Activated naive CD8-positive, alpha-beta T cell treated with anti-CD3 and anti-CD28 coated beads, Interleukin-2, amount 10 ng/mL, durations not matched to agents 7 days and 5 days (primary cell): ENCODE measurements at places on chromosomes 11 and 22. TPM values are rescaled to one million over a fixed set of nuclear protein-coding genes. Genes with fewer than 3 reads are reported as not detected.

DNA sequence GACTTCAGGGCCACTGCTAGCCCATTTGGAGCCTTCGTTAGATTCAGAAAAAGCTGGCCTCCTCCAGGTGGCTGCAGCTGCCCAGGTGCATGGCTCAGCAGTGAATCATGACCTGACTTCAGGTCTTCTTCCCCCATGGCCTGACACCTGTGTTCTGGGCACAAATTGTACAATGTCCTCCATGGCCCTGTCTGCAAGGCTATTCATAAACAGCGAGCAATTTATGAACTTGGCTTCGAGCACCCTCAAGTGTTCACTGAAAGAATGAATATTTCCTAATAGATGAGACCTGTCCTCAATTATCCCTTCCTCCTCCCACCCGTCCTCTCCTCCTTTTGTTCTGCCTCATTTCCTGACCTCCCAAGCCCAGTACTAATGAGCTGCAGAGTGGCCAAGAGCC lies 12.2 kb upstream of the VPS37C start:
- peaks cover 12% of the 10 kb centered on the region for H3K4me1 ChIP-seq
- no peak for DNase-seq
- peaks cover 3% of the 10 kb centered on the region for H3K27me3 ChIP-seq
- no peak overlapping the region for H3K27ac ChIP-seq
- no peak overlapping the region for H3K4me3 ChIP-seq

DNA sequence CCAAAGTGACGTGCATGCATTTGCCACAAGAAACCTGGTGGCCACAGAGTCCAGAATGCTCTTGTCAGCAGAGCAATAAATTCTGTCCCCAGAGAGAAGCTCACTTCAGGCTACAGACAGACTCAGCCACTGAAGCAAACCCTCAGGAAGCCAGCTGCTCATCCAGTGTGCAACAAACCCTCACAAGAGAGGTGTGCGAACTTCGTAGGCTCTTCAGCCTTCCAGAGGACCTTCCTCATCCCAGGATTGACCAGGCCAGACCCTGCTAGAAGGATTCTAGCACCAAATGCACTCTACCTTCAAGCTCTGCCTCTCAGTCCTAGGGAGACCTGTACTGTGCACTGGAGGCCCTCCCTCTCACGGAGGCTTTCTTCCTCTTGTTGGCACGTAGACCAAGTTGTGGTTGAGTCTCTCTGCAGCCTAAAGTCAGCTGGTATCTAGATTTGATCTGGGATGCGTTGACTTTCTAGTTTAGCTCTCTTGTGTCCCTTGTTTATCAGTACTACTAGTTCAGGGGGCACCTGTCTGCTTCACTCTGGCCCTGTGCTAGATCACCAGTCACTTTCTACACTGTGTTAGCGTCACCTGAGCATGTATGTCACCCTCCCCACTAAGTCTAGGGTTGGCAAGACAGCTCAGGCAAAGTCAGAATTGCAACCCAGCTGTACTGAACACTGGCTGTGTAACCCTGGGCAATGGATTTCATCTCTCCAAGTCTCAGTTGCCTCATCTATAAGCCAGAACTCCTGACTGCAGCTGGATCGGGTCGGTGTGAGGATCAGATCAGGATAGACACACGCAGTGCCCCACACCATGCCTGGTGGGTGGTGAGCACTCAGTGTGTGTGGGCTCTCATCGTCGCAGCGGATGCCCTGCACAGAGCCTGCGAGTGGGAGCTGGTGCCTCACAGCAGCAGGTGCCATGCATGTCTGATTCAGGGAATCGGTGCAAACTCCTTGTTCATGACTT lies 22.1 kb upstream of the TMPRSS13 start:
- peaks cover 8% of the 10 kb centered on the region for H3K36me3 ChIP-seq
- DNase-seq: peak; percentile 62
- H3K4me3 ChIP-seq: peak overlapping the region; percentile 66

DNA sequence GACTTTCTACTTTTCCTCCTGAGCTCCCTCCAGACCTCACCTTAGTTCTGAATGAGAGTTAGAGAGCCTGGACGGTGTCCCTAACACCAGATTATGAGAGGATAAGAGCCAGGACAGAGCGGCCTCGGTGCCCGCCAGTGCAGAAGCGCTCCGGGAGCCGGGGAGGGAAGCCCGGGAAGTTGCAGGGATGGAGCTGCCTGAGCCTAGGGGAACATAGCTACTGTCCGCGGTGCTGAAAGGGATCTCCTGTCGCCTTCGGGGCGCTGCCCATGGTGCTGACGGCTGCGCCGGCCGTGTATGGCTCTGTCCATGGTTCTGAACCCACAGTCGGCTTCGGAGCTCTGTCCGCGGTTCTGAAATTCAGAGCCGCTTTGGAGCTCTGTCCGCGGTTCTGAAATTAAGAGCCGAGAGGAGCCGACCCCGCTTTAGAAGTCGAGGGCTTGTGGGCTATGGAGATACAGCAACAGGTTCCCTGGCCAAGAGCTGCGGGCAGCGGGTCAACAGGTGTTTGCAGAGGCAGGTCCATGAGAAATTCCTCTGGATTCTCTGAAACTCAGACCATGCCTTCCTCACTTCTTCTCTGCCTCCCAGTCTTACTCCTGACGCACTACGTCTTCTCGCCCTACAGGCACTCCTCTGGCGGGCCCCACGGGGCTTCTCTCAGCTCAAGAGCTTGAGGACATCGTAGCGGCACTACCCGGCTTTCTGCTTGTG lies 814 bp downstream of the NPAS4 start:
- peak; percentile 95 for DNase-seq
- H3K4me1 ChIP-seq: peaks cover 12% of the 10 kb centered on the region
- H3K4me3 ChIP-seq: no peak overlapping the region
- no peaks in the 10 kb centered on the region for H3K36me3 ChIP-seq

DNA sequence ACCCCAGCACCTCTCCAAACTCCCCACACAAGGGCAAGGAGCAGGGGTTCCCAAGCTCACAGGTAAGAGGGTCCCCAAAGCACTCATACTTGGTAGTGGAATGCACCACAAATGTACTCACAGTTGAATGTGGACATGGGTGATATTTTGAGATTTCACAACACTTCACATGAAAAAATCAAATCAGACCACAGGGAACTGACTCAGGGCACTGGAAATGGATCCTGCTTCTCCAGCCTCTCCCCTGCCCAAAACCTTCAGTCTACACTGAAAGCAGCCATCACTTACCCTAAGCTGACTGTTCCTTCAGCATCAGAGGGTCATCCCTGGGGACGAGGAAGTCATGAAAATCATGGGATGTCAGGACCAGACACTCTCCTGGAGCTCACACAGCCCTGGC lies 40.2 kb downstream of the SCGB1A1 start:
- H3K36me3 ChIP-seq: no peaks in the 10 kb centered on the region
- no peak for DNase-seq
- peaks cover 3% of the 10 kb centered on the region for H3K27me3 ChIP-seq
- H3K27ac ChIP-seq: no peak overlapping the region
- peaks cover 2% of the 10 kb centered on the region for H3K4me1 ChIP-seq

DNA sequence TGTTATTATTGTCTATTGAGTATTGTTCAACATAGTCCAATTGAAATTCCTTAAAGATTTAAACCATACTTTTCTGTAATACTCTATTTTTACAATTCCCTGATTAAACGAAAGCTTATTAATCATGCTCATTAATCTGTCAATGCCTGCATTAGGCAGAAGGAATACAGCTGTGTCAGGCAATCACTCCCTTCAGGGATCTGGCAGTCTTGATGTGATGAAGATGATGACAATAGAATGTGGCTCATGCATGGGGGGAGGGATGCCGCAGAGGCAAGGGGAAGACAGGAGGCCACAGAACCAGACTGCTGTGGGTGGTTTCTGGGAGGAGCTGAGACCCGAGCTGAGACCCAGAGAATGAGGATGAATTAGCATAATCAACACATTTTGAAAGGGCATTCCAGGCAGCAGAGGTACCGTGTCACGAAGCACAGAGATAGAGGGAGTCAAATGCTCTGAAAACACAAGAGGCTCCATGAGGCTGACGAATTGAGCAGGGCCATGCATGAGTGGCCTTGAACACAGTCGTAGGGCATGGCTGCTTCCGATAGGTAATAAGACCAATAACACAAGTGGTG lies 1075.5 kb downstream of the OPCML start:
- H3K36me3 ChIP-seq: no peaks in the 10 kb centered on the region
- no peak overlapping the region for H3K4me3 ChIP-seq
- no peaks in the 10 kb centered on the region for H3K27me3 ChIP-seq
- no peaks in the 10 kb centered on the region for H3K4me1 ChIP-seq
- no peak for DNase-seq

DNA sequence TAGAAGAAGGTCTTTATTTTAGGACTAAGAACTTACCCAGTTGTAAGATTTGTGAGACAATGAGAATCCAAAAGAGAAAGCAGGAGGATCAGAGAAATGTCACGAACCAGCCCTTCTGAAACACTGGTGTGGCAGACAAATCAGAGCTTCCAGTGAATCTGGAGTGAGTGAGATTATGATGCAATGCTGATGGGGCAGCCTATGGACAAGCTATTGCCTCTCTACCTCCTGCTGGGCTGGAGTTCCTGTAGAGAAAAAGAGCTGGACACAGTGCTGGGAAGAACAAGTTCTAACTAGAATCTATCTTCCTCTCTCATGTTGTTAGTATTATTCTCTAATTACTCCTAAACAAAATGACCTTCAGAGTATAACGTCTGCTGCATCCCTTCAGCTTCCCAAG lies 12.0 kb upstream of the ANO3 start:
- H3K36me3 ChIP-seq: no peaks in the 10 kb centered on the region
- no peaks in the 10 kb centered on the region for H3K27me3 ChIP-seq
- H3K27ac ChIP-seq: no peak overlapping the region
- no peaks in the 10 kb centered on the region for H3K4me1 ChIP-seq

Gene OR10D3
- not detected for total RNA-seq

Gene OR52E8
- total RNA-seq: not detected
